ENCODE measurements at places on chromosomes 6 and 20. TPM values are rescaled to one million over a fixed set of nuclear protein-coding genes. Genes with fewer than 3 reads are reported as not detected.

DNA sequence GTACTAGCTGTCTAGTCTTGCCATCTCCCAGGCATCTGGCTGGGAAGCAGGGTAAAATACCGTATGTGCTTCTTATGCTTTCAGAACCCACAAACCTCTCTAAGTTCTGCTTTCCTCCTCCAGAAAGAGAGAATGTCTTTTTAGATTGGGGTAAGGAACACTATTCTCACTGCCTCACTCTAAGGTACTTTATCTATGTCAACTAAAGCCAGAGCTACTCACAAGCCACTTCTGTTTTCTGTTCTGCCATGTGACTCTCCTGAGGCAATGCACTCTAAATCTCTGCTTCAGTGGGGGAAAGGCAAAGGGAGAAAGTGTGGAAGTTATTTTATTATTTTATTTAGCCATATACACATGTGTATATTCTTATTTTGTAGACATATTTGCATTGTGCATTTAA, 15.6 kb downstream of the MEP1A start:
- H3K27ac ChIP-seq, result no peak overlapping the region
- H3K4me3 ChIP-seq, result no peak overlapping the region
- H3K4me1 ChIP-seq, result no peaks in the 10 kb centered on the region

DNA sequence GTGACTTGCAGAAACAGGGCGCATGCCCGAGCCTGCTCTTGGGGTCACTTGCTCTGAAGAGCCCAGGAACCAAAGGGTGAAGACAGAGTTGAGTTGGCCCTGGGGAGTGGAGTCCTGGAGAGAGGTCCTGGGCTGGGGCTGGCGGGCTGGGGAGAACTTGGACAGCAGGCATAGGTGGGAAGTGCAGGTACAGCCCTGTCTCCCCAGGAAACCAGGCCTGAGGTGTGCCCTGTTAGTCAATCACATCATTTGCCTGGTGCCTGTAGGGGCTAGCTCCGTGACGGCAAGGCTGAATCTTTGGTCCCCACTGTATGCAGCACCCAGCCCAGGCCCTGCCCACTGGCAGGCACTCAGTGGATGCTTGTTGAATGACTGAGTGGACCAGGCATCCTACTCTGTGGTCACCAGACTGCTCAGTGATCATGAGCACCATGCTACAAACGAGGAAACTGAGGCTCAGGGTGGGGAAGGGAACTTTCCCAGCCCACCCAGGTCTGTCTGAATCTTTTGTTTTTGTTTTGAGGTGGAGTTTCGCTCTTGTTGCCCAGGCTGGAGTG, 15.6 kb upstream of the NOL4L start:
- no peaks in the 10 kb centered on the region for H3K36me3 ChIP-seq
- no peaks in the 10 kb centered on the region for H3K4me1 ChIP-seq
- H3K27ac ChIP-seq, result no peak overlapping the region
- H3K27me3 ChIP-seq, result peaks cover 45% of the 10 kb centered on the region
- no peak overlapping the region for H3K4me3 ChIP-seq

DNAAF9 gene
- total RNA-seq, result 11.0 TPM

- DNase-seq, result no peak
- no peak overlapping the region for H3K4me3 ChIP-seq
- H3K27ac ChIP-seq, result no peak overlapping the region
- no peaks in the 10 kb centered on the region for H3K36me3 ChIP-seq
Measured at GRCh38 chr20:23583526-23583925, 15.2 kb upstream of the CST9L start.

GRCh38 chr6:7542065-7542873, 798 bp downstream of the DSP start:
- H3K4me3 ChIP-seq, result no peak overlapping the region
- no peaks in the 10 kb centered on the region for H3K27me3 ChIP-seq
- no peaks in the 10 kb centered on the region for H3K36me3 ChIP-seq
- H3K4me1 ChIP-seq, result no peaks in the 10 kb centered on the region
- no peak overlapping the region for H3K27ac ChIP-seq

RGL2 gene
- 14.3 TPM for total RNA-seq

RSPO3 gene
- total RNA-seq, result not detected

EHMT2 gene
- total RNA-seq, result 48.4 TPM

BNIP5 gene
- total RNA-seq, result 0.04 TPM

DNA sequence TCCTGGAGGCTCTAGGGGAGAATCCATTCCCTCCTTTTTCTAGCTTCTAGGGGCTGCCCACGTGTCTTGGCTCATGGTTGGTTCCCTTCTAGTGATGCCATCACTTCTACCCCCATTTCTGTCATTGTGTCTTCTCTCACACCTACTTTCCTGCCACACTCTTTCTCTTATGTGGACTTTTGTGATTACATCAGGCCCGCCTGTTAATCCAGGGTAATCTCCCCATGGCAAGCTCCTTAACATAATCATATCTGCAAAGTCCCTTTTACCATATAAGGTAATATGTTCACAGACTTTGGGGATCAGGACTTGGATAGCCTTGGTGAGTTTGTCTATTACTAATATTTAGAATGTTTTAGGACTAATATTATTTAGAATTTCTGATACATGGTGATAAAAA, 111.9 kb downstream of the DNAH8 start:
- peaks cover 2% of the 10 kb centered on the region for H3K27me3 ChIP-seq
- no peaks in the 10 kb centered on the region for H3K36me3 ChIP-seq
- no peak overlapping the region for H3K4me3 ChIP-seq
- no peak overlapping the region for H3K27ac ChIP-seq
- no peaks in the 10 kb centered on the region for H3K4me1 ChIP-seq
- no peak for DNase-seq

NKX2-2 gene
- total RNA-seq, result not detected

CLVS2 gene
- total RNA-seq, result not detected

GRCh38 chr6:579339-579738, 77.6 kb downstream of the HUS1B start:
- no peaks in the 10 kb centered on the region for H3K27me3 ChIP-seq
- H3K27ac ChIP-seq, result no peak overlapping the region
- H3K36me3 ChIP-seq, result no peaks in the 10 kb centered on the region
- H3K4me3 ChIP-seq, result no peak overlapping the region
- H3K4me1 ChIP-seq, result peaks cover 9% of the 10 kb centered on the region

DNA sequence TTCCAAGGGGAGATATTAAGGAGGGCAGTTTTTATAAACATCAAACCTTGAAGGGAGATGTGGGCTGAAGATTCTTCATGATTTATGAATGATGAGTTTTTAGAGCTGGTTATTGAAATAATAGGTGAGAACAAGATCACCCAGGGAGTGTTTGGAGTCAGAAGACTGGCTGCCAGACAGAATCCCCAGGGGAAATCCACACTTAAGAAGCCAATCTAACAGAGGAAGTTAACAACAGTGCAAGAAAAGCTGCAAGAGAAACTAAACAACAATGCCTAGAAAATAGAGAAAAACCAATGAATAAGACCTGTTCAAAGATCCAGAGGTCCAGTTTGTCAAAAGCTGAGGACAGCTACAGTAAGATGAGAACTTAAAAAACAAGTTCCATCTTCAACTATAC, 167.9 kb upstream of the MAN1A1 start:
- no peaks in the 10 kb centered on the region for H3K4me1 ChIP-seq
- no peak for DNase-seq
- no peak overlapping the region for H3K27ac ChIP-seq
- H3K36me3 ChIP-seq, result no peaks in the 10 kb centered on the region

GRCh38 chr20:58600756-58601155, 50.3 kb upstream of the STX16 start:
- peaks cover 13% of the 10 kb centered on the region for H3K27me3 ChIP-seq
- H3K27ac ChIP-seq, result no peak overlapping the region
- H3K36me3 ChIP-seq, result no peaks in the 10 kb centered on the region
- DNase-seq, result no peak
- no peaks in the 10 kb centered on the region for H3K4me1 ChIP-seq

GRCh38 chr20:21179757-21180156, 53.9 kb downstream of the KIZ start:
- no peak overlapping the region for H3K4me3 ChIP-seq
- no peaks in the 10 kb centered on the region for H3K27me3 ChIP-seq
- H3K36me3 ChIP-seq, result no peaks in the 10 kb centered on the region
- no peak overlapping the region for H3K27ac ChIP-seq
- no peak for DNase-seq
- peaks cover 3% of the 10 kb centered on the region for H3K4me1 ChIP-seq

NEDD9 gene
- 0.71 TPM for total RNA-seq

- DNase-seq, result no peak
- peaks cover 6% of the 10 kb centered on the region for H3K4me1 ChIP-seq
- peaks cover 26% of the 10 kb centered on the region for H3K27me3 ChIP-seq
- no peak overlapping the region for H3K27ac ChIP-seq
- H3K36me3 ChIP-seq, result no peaks in the 10 kb centered on the region
Measured at GRCh38 chr20:49409302-49409974, 73.0 kb downstream of the KCNB1 start.

DNA sequence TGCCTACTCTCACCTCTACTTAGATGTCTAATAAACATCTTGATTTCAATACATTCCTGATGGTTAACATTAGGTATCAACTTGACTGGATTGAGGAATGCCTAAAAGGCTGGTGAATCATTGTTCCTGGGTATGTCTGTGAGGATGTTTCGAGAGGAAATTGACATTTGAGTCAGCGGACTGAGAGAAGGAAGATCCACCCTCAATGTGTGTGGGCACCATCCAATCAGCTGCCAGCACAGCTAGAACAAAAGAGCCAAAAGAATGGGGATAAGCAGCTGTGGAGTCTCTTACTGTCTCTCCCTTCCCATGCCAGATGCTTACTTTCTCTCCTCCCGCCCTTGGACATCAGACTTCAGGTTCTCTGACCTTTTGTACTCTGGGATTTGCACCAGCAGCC, 128.6 kb upstream of the HS3ST5 start:
- H3K27me3 ChIP-seq, result peaks cover 3% of the 10 kb centered on the region
- no peaks in the 10 kb centered on the region for H3K36me3 ChIP-seq
- H3K4me1 ChIP-seq, result no peaks in the 10 kb centered on the region
- peak; percentile 6 for DNase-seq

GRCh38 chr20:57787151-57787989, 77.6 kb upstream of the PMEPA1 start:
- peak overlapping the region; percentile 35 for H3K27ac ChIP-seq
- H3K36me3 ChIP-seq, result no peaks in the 10 kb centered on the region
- peaks cover 25% of the 10 kb centered on the region for H3K4me1 ChIP-seq
- H3K27me3 ChIP-seq, result no peaks in the 10 kb centered on the region
- H3K4me3 ChIP-seq, result no peak overlapping the region
- DNase-seq, result peak; percentile 73

- H3K27ac ChIP-seq, result no peak overlapping the region
- DNase-seq, result no peak
- no peaks in the 10 kb centered on the region for H3K36me3 ChIP-seq
- H3K27me3 ChIP-seq, result no peaks in the 10 kb centered on the region
- peaks cover 4% of the 10 kb centered on the region for H3K4me1 ChIP-seq
Measured at GRCh38 chr6:148854992-148855391, 108.2 kb downstream of the UST start.

DNA sequence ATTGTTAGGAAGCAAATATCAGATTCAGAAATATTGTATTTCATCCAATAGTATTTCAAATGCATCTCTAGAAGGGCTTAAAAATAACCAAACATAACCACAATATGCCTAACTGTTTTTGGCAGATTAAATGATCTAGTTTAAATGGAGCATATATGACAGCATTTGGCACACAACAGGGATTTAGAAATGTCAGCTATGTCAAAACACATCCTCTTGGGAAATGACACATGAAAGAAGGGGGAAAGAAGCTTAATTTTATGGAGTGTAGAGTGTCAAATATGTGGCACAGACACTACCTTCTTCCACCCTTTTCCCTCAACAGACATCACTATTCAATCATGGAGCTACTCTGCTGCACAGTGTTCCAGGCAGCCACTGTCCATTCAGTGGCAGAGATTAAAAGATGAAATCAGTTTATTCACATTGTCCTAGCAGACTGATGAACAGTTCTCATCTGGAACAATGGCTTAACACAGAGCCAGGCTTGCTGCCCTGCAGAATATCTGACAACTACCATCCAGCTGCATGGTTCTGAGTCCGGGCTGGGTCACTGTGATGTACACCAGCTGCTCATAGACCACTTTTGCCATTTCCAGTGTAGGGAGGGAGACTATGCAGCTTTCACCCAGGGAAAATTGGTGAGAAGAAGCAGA, 349.8 kb downstream of the DHX35 start:
- peaks cover 15% of the 10 kb centered on the region for H3K27me3 ChIP-seq
- no peak overlapping the region for H3K4me3 ChIP-seq
- H3K4me1 ChIP-seq, result no peaks in the 10 kb centered on the region
- H3K36me3 ChIP-seq, result no peaks in the 10 kb centered on the region
- no peak for DNase-seq
- H3K27ac ChIP-seq, result no peak overlapping the region

UST gene
- 28.9 TPM for total RNA-seq

- H3K27me3 ChIP-seq, result no peaks in the 10 kb centered on the region
- DNase-seq, result peak; percentile 87
- H3K27ac ChIP-seq, result no peak overlapping the region
- no peak overlapping the region for H3K4me3 ChIP-seq
Measured at GRCh38 chr6:110682460-110682853, 132.8 kb downstream of the CDK19 start.

EDN3 gene
- total RNA-seq, result 92.5 TPM

RAET1G gene
- total RNA-seq, result not detected

DNA sequence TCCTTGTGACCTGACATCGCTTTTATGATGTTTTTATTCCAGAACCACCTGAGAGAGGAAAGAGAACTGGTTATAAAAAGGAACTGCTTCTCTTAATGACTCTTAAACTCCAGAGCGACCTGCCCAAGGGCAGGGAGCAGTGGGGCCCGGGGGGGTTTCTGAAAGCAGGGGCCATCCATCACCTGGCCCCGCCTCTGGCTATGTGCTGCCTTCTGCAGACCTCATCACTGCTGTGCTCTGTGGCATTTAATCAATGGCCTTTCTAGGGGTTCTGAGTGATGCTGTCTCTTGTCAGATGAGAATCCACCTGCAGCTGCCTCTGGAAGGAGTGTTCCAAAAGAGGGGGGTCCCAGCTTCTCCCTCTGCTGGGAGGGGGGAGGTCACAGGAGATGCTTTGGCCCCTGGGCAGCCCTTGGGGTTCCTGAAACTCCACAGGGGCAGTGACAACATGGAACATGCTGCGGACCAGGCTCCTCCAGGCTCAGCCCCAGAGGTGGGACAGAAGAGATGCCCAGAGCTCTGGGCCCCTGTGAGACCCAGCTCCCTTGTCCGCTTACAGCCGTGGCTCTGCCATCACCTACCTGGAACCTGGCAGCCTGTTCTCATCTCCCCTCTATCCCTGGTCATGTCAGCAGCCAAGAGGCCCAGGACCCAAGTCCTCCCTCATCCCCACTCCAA, 177.1 kb upstream of the SULF2 start:
- peaks cover 13% of the 10 kb centered on the region for H3K4me1 ChIP-seq
- no peaks in the 10 kb centered on the region for H3K36me3 ChIP-seq
- H3K27me3 ChIP-seq, result no peaks in the 10 kb centered on the region

- DNase-seq, result peak; percentile 40
- H3K4me1 ChIP-seq, result no peaks in the 10 kb centered on the region
- H3K4me3 ChIP-seq, result no peak overlapping the region
Measured at GRCh38 chr6:159267165-159267564, 98.0 kb downstream of the FNDC1 start.

KHDC1L gene
- not detected for total RNA-seq

PLEKHG1 gene
- 13.8 TPM for total RNA-seq

DNA sequence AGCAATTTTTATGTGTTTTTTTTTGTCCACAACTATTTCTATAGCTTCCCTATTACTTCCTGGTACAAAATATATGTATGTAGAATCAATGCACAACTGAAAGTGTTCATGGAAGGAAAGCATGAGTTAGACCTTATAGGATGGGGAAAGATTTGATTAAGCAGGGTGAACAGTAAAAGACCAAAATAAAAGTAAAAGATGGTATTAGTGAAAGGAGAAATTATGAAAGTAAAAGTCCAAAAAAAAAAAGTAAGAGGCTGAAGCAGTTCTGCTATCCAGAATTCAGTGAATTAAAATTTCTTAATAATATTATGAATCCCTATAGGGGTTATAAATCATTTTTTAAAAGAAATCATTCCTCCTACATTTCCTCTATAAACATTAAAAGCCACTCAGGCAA, 114.3 kb downstream of the EPHA7 start:
- no peak overlapping the region for H3K27ac ChIP-seq
- no peaks in the 10 kb centered on the region for H3K27me3 ChIP-seq
- peaks cover 12% of the 10 kb centered on the region for H3K36me3 ChIP-seq

TMEM14A gene
- 18.5 TPM for total RNA-seq

TMEM151B gene
- total RNA-seq, result 1.2 TPM

CNKSR3 gene
- 29.6 TPM for total RNA-seq
